ENCODE measurements at places on chromosomes 7 and 10.

DNA sequence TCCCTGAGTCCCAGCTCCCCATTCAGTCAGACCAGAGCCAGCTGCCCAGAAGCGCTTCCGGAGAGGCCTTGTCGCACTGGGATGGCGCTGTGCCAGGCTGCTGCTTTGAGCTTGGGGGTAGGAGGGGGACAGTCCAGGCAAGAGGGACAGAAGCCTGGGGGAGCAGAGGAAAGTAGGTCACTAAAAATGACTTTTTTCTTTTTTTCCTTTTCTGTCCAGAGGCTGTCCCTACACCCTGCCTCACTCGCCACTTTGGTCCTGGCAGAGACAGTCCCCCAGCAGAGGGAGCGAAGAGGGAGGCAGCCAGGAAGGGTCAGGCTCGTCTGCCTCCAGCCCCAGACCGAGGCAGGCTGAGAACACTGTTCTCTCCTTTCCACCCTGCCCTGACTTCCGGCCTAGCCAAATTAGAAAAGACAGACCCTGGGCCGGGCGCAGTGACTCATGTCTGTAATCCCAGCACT lies 15.8 kb upstream of the TRIM8 start:
- no peak for DNase-seq

DNA sequence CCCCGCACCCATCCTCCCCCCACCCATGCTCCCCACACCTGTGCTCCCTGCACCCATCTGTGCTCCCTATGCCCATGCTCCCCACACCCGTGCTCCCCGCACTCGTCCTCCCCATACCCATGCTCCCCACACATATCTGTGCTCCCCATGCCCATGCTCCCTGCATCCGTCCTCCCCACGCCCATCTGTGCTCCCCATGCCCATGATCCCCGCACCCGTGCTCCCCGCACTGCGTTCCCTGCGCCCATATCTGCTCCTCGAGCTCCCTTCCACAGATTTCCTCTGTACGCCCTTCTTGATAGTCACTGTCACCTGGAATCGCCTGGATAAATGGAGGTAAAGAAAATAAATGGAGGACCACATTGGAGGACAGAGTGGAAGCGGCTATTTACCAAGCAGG lies 9.9 kb downstream of the DIP2C start:
- no peak for DNase-seq

DNA sequence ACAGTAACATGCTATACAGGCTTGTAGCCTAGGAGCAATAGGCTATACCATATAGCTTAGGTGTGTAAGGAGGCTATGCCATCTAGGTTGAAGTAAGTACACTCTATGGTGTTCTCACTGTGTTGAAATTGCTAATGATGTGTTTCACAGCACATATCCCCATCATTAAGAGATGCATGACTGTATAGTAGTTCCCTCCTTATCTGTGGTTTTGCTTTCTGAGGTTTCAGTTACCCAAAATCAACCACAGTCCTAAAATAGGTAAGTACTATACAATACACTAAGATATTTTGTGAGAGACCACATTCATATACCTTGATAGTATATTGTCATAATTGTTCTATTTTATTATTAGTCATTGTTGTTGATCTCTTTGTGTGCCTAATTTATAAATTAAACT lies 12.7 kb downstream of the FZD1 start:
- DNase-seq: no peak

GRCh38 chr7:15403751-15404150 lies 158.1 kb downstream of the AGMO start:
- no peak for DNase-seq

DNA sequence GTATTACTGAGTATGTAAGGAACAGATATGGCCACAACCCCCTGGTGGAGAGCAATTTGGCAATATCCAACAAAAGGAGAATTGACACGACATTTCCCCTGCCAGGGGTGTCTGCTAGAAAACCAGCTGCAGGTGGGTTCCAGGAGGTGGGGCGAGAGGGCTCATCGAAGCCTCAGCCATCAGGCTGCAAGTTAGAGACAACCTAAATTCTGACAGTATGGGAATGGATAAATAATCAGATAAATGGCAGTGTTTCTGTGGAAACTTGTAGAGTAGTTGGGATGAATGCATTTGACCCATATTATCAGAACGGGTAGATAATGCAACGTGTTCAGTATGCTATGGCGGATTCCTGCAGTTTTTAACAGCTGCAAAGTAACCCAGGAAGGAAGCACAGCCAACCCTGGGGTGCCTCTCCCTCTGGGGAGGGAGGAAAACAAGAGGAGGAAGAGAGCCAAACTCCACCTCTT lies 3.5 kb downstream of the TMEM273 start:
- no peak for DNase-seq

- no peak for DNase-seq
Measured at GRCh38 chr7:83751217-83751616, 102.3 kb upstream of the SEMA3E start.

- no peak for DNase-seq
Measured at GRCh38 chr10:122669842-122670241, 29.8 kb downstream of the C10orf120 start.

DNA sequence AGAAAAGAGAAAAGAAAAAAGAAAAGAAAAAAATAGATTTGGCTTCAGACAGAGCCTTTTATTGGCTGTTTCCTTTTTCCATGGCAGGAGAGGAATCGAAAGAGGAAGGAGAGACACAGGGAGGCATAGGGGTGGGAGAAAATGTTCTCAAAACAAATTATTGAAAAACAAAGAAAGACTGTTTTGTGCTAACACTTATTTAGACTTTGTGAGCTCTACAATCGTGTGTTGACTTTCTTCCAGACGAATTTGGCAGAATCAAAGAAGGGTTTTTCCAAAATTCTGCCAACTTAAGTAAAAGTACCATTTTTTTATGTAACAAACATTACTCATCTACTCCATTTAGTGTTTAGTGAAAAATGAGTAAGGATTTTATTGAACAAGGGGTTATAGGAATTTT lies 982.2 kb downstream of the REEP3 start:
- DNase-seq: no peak

DNA sequence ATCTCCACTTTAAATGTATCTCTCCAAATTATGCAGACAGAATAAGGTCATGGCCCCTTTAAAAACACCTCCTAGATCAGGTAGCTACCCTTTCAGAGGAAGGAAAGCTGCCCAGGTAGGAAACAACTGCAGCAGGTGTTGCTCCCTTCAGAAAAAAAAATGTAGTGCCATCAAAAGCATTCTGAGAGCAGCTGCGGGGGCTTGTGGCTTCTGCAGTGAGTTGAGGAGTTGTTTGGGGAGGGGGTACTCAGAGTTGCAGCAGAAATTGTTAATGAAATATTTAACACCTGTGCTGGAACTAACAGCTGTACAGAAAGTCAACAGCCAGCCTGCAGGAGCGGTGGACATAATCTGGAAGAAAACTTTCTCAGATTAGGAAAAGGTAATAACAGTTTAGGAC lies 24.0 kb downstream of the CDHR3 start:
- DNase-seq: no peak

- no peak for DNase-seq
Measured at GRCh38 chr10:89391907-89392756, at the start of gene IFIT1. Gene IFIT1, plus strand, starts transcription at chr10:89392623. Its CDS starts 90 bp downstream, at chr10:89392713.

GRCh38 chr10:23696476-23696875 lies 257.6 kb downstream of the OTUD1 start:
- no peak for DNase-seq

DNA sequence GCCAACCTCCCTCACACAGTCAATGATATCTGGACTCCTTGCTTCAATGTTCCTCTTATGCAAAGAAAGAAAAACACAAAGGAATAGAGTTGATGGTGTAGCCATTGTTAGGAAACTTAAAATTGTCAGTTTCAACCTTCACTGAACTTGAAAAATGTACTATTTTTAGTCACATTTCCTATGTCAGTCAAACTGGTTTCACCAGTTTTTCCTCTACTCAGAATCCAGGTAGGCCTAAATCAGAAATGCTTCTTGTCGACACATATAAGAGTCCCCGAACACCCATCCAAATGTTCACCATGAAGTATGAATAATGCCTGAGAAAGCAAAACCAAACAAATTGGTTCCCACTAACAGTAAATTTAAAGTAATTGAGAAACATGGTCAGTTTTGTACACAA lies 42.4 kb upstream of the ZMYND11 start:
- DNase-seq: no peak
